ENCODE measurements at places on chromosomes 3 and 15.

DNA sequence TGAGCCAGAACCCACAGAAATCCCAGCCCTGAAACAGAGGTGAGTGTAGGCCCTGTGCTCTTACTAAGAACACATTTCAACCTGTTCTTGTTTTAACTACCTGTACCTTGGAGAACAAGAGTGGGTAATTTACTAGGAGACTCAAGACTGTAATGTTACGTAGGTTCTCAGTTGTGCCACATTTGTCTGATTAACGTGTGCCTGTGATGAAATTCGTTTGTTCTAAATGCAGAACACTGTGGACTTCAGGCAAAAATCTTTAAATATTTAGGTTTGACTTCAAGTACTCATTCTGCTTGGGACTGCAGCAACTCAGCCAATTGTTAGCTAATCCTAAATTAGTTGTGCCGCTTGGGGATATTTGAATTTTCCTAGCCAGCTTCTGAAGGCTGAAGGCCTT lies 28.3 kb downstream of the GTF2E1 start:
- DNase-seq: no peak

DNA sequence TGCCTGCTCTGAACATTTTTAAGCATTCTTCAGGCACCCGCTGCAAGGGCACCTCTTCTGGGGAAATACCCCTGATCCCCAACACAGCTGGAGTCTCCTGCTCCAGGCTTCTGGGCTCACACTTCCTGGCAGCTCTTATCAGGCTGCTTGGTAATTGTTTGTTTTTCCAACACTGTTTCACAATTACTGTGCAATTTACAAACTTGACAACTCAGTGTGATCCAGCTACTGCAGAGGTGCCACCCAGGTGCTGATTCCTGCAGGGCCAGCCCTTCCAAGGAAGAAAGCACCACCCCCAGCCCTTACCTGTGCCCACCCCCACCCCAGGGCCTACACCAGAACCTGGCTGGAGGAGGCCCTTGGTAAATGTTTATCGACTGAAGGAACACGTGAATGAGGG lies 66.5 kb downstream of the MAGEF1 start:
- DNase-seq: no peak

- peak; percentile 68 for DNase-seq
These were observed 22.0 kb downstream of the GPR15 start for GRCh38 chr3:98553753-98554152.

DNA sequence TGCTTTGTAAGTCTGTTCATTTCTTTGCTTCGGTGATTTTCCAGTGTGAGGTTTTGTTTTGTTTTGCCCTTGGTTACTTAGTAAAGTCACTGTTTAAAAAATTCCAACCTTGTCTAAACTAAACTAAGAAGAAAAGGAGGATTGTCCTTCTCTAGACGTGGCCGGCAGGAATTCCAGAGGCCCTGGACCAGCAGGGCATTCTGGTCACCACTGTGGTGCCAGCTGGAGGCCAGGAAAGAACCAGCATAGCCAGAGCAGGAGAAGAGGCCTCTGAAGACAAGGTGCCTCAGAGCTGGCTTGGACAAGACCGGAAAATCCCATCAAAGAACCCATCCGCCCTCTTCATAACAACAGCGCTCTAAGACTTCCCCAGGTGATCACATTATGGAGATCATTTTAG lies 8.2 kb downstream of the PLOD2 start:
- no peak for DNase-seq

DNA sequence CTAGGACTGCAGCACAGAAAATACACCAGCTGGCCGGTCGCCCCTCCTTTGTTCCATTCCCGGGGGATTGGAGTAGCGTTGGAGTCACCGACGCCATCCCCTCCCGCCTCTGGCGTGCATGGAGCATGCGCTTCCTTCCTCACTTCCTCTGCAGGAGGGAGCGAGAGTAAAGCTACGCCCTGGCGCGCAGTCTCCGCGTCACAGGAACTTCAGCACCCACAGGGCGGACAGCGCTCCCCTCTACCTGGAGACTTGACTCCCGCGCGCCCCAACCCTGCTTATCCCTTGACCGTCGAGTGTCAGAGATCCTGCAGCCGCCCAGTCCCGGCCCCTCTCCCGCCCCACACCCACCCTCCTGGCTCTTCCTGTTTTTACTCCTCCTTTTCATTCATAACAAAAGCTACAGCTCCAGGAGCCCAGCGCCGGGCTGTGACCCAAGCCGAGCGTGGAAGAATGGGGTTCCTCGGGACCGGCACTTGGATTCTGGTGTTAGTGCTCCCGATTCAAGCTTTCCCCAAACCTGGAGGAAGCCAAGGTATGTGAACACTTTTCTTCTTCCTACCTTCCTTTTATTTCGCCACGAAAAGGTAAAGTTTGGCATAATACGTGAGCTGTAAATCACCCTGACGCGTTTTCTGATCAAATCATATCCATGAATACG lies at the start of gene SCG3:
Gene SCG3 (plus strand): TSS at position 201 of the 661 bp plus-strand sequence. CDS start 253 bp downstream, at position 454.
- DNase-seq: peak; percentile 35

- no peak for DNase-seq
These were observed 576.7 kb downstream of the MFSD1 start for GRCh38 chr3:159378396-159379194.

DNA sequence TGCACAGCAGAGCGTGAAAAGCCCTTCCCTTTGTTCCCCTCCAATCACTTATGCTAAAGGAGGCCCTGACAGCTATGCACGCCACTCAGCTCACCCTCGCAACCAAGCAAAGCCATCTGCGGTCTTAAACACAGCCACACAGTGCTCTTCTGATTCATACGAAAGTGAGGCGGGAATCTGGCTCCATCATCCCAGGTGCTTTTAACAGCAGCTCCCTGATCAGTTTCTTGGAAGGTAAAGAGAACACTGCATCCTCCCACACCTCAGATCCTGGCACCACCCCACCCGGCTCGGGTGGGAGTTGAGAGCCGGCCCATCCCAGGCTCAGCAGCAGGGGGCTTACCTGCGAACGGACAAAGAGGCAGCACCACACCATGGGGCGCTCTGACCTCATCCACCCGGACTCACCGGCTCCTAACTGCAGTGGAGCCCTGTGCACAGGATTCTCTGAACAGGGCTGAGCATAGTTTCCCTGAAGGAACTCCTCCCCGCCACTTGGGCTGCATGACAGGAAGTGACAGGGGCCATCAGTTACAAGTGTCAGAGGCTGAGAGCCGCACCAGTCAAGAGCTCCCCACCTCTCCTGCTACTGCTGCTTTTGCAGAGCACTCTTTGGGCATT lies 114.3 kb upstream of the ARHGEF3 start:
- DNase-seq: peak; percentile 93

GRCh38 chr3:181851063-181851462 lies 139.3 kb downstream of the SOX2 start:
- no peak for DNase-seq

DNA sequence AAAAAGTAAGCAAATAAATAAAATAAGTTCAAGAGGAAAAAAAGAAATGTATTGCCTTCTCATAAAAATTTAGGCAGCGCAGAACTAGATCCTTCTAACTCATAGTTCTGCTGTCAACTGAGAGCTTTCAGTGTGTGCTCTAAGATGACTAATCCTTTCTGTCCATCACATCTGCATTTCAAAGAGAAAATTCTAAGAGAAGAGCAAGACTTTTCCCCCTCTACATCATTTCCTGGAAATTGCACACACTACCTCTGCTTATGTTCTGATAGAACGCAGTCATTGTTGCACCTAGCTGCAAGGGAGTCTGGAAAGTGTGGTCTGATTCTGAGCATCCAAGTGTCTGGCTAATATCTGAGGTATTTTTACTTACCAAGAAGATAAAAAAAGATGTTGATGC lies 39.6 kb upstream of the SLCO3A1 start:
- no peak for DNase-seq

DNA sequence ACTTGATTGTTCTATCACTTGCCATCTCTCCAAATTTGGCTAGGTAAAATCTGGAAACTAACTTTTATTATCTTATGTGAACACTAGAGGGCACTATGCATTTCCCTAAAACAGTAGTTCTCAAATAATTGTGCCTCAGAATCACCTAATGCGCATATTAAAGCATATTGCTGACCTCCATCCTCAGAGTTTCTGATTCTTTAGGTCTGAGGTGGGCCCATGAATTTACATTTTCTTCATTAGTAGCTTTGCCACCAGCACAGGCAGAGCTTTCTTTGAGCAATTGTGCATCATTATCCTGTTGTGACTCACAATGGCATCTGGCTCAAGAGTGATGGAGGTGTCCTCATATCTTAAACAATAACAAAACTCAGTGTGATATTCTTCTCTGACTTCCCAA lies 17.5 kb upstream of the BCHE start:
- DNase-seq: peak; percentile 52

DNA sequence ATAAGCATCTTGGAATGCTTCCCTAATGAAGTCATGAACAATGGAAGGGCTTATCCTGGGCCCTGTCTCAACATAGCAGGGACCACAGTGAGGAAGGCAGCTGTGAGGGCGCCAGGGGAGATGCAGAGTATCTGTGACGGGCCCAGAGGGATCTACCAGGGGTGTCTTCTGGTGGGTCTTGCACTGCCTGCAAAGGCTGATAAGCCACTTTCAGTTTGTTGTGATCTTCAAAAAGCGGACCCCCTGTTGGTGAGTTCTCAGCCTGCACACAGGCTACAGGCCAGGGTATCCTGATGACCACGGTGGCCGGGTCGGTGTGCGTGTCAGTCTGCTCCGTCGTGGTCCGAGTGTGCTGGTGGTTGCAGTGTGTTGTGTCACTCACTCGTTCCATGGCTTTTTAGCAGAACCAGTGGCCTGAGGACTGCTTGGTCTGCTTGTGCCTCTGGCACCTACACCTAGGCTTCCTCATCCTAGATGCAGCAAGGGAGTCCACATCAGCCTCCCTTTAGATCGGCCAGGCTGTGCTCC lies 46.8 kb downstream of the CHDH start:
- no peak for DNase-seq

GRCh38 chr15:78064544-78064943 lies 13.0 kb downstream of the TBC1D2B start:
- no peak for DNase-seq

DNA sequence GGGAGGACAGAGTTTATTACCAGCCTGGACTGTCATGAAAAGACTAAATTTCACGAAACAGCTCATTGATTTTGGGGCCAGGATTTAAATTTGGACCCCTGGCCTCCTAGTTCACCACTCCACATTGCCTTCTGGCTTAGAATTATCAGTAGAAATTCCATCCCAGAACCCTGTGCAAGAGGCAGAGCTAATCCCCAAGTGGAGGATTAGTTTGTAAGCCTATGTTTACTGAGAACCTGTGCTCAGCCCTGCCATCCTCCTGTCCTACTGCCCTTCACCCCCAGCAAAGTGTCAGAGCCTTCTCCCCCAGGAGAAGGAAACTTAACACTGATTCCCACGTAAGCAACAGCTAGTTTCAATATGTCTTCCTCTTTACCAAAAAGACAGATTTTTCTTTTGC lies 99.4 kb downstream of the SST start:
- DNase-seq: no peak

Data from Kasumi-1 (cell line).